Activated CD4-positive, alpha-beta T cell treated with anti-CD3 and anti-CD28 coated beads, Interleukin-10, Interleukin-2, amounts not matched to agents 100 ng/mL and 50 ng/mL, durations not matched to agents 16 hours and 8 hours (primary cell): ENCODE measurements at places on chromosomes 6 and 20.

GRCh38 chr6:83859410-83860358 lies at the start of gene CYB5R4:
Gene CYB5R4, plus strand, starts transcription at chr6:83859689. Its CDS starts 94 bp downstream, at chr6:83859783.
- DNase-seq: peak; percentile 95

GRCh38 chr6:10552270-10552810 lies 31.2 kb downstream of the GCNT2 start:
- no peak for DNase-seq

- DNase-seq: no peak
Measured at GRCh38 chr6:98942263-98942803, 5.4 kb downstream of the FBXL4 start.

DNA sequence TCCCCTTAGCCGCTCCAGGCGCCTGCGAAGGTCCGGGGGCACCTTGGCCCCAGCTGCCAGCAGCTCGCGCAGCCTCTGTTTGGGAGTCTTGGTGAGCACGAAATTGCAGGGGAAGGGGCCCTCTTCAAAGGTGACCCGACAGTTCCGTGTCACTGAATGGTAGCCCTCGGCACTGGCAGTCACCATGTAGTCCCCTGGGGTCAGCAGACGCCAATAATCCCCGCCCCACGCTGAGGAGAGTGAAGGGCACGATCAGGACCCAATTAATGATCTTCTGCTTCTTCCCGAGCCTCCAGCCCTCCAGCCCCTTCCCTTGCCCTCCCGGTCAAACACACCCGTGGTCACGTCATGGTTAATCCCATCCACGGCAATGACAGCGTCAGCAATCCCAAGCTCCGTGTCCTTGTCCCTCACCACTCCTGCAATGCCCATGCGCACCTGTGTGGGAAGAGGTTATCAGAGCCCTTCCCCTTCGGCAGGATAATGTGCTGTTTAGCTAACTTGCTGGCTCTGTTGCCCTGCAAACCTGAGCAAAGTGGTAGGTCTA lies 6.2 kb downstream of the CPXM1 start:
- no peak for DNase-seq

- DNase-seq: peak; percentile 88
Measured at GRCh38 chr6:149941583-149942460, at the start of gene ULBP2. Gene ULBP2, plus strand, starts transcription at chr6:149942014. Its CDS starts 59 bp downstream, at chr6:149942073.

GRCh38 chr20:5220321-5221060 lies 93.7 kb downstream of the CDS2 start:
- DNase-seq: no peak
